ENCODE measurements at places on chromosomes 2 and 18.
A peak's percentile ranks its signal among the peaks of the same experiment; 100 is the strongest.

- DNase-seq: no peak
Measured at GRCh38 chr2:238040918-238041317, 19.9 kb upstream of the SCLY start.

DNA sequence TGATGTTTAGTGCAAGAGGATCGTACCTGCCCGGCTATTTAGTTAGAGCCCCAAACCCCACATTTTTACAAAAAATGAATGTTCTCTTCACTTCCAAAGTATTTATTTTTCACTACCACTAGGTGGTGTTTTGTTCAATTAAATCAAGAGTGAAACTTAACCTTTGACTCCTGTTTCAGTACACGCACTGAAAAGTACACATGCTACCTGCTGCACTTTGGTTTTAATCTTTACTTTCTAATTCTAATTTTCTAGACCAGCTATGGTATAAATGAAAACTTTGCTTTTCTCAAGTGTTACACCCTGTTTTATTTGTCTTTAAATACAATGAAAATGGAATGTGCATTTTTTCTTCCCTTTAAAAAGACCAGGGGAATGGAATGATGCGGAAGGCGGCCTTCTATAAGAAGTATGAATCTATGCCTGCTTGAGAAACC lies 31.4 kb upstream of the CHN1 start:
- DNase-seq: peak; percentile 62

DNA sequence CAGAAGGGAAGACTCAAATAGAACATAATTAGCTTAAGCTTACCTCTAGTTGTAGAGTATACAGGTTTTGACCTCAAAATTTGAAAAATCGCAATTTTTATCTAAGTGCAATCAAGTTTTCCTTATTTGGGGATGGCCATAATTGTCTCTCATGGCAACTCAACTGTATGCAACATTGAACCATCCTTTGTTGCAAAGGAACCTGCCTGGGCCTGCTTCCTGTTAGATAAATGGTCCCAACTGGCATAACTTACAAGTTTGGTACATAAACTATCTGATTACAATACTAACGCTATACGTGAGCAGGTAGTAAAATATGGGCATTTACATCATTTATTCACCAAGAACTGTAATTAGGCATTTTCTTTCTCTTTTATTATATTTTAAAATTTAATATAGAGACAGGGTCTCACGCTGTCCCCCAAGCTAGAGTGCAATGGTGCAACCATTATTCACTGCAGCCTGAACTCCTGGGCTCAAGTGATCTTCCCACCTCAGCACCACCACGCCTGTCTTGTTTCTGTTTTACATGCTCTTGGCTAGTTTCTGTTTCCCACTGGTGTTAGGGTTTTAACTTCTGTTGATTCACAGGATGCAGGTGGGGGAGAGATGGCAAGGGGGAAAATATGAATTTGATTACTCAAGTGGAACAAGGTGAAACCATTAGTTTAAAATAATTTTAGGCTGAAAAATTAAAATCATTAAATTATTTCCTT lies 55.3 kb upstream of the B3GNT2 start:
- DNase-seq: no peak

DNA sequence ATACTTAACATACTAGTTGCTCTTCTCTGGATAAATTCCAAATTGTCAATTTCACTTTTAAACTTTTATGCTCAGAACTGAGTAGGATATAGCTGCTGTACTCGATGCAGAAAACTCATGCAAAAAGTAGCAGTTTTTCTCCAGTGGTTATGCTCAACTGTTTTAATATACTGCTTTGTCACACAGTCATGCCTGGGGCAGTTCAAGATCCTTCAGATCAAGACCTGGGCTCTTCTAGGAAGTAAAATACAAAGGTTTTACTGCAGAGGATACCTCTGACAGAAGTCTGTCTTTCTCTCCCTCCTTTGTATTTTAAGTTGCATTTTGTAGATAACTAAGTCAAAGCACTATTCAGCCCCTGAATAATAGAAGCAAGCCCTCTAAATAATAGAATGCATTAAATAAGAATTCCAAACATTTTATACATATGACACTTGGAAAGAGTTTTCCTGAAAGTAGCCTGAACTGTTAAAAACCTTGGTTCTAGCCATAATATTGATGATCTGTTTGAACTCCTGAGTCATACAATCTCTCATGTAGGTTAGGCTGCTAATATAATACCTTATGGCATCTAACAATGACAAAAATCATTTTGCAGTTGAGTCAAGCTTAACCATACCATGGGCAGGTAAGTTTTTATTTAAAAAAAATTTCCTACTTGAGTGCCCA lies 183.3 kb upstream of the TRIB2 start:
- no peak for DNase-seq

GRCh38 chr18:4102901-4103300 lies 352.2 kb downstream of the DLGAP1 start:
- DNase-seq: no peak

DNA sequence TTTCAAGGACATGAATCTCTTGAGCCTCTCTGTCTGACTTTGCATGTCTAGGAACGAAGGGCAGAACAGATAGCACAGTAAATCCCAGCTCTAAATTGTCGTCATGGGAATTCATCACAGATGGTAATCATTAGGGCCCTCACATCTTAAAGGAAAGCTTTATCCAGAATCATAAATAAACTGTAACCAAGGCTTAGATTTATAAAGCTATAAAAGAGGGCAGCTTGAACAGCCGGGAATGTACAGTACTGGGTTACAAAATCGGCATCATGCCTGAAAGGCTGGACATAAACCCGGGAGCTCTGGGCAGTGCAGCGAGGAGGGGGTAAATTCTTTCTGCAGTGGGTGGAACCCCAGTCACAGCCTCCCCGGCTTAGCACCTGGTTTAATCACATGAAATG lies 144.4 kb downstream of the GFPT1 start:
- no peak for DNase-seq

DNA sequence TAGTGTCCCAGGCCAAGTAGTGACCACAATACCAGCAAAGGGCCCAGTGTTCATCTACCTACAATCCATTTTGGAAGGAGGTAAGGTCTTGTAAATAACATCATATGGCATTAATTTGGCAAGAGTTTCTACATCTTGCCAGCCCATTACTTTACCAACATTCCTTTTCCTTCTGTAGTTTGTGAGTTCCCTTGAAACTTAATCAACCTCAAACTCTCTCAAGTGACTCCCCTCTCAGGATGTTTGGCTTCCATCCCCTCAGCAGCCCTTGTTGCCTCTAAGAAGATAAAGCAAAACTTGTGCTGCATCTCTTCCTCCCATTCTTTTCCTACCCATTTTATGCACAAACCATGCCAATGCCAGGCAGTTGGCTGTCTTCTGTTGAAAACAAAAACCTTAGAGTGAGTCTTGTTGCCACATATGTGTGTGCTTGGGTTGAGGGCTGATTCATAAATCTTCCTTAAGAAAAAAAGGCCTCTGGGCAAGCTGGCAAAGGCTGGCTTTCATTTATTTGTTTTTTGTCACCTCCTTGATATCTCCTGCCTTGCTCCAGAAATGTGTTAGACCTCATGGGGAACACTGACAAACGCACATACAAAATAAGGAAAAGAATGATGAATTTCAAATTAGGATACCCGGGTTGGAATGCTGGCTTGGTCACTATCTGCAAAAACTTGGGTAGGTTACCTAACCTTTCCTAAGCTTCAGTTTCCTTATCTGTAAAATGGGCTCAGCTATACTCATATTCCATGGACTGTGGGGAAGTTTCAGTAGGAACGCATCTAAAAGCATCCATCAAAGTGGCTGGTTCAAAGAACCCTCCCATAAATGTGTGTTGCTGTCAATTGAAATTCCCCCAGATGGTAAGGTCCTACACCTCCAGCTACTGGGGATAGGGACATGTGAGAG lies 29.4 kb upstream of the ST3GAL5 start:
- no peak for DNase-seq

DNA sequence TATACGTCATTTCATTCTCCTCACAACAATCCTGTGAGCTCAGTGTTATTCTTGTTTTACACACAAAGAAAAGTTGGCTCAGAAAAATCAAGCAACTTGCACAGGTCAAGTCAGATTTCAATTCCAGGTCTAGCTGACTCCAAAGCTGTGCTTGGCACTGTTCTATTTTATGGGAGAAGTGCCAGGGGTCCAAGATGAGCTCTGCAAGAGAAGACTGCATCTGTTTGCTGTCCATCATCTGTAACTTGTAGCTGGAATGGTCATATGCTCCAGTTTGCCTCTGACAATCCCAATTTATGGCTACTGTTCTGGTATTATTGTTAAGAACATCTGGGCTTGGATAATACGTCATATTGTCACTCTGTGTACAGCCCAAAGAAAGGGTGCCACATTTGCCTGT lies 28.9 kb downstream of the KCNF1 start:
- DNase-seq: no peak

GRCh38 chr2:38174646-38175423 lies 98.9 kb upstream of the CYP1B1 start:
- DNase-seq: no peak

- no peak for DNase-seq
Measured at GRCh38 chr2:113202305-113203216, 28.8 kb downstream of the PSD4 start.

- DNase-seq: no peak
Measured at GRCh38 chr2:128390991-128391630, 72.4 kb upstream of the HS6ST1 start.

GRCh38 chr2:105868060-105868459 lies 123.3 kb downstream of the NCK2 start:
- no peak for DNase-seq

DNA sequence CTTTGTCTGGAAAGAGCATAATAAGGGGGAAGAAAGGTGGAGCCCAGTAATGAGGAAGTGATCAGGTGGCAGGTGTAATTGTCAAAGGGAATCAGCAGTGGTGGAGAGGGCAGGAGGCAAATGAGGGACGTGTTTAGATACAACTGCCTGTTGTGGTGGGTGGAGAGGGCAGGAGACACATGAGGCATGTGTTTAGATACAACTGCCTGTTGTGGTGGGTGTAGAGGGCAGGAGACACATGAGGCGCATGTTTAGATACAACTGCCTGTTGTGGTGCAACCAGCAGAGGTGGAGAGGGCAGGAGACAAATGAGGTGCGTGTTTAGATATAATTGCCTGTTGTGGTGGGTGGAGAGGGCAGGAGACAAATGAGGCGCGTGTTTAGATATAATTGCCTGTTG lies 173.1 kb downstream of the ANKRD30B start:
- no peak for DNase-seq

- DNase-seq: no peak
Measured at GRCh38 chr2:164142755-164143154, 406.9 kb upstream of the FIGN start.

DNA sequence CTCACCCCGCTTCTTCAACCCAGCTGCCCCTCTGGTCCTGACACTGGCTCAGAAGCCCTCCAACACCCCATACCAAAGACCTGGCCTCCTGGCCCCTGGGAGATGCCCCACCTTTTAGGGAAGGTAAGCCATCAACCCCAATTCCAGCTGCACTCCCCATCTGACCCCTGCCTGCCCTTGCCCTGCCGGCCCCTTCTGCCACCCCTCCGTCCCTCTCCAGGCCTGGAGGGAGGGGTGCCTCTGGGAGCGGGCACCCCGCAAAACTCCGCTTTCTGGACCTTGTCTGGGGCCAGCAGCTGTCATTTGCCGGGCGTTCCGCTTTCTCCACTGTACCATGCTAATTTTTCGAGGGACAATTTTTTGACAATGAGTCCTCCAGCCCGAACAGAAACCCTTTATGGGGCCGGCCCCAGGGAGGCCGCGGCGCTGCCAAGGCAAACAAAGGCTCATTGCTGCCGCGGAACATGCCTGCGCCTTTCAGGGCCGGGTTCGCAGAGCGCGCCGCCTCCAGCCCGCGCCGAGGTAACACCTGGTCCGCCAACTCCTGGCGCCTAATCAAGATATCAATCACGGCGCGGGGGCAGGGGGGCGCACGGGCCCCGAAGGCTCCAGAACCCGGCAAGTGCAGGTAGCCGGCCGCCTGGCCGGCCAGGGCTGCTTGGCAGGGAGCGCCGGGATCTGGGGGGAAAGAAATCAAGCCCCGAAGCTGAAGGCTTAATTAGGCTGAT lies 96.0 kb downstream of the INHBB start:
- no peak for DNase-seq

GRCh38 chr18:48486754-48487153 lies 52.1 kb upstream of the CTIF start:
- no peak for DNase-seq

- no peak for DNase-seq
Measured at GRCh38 chr2:103435010-103435409, 673.2 kb downstream of the TMEM182 start.

DNA sequence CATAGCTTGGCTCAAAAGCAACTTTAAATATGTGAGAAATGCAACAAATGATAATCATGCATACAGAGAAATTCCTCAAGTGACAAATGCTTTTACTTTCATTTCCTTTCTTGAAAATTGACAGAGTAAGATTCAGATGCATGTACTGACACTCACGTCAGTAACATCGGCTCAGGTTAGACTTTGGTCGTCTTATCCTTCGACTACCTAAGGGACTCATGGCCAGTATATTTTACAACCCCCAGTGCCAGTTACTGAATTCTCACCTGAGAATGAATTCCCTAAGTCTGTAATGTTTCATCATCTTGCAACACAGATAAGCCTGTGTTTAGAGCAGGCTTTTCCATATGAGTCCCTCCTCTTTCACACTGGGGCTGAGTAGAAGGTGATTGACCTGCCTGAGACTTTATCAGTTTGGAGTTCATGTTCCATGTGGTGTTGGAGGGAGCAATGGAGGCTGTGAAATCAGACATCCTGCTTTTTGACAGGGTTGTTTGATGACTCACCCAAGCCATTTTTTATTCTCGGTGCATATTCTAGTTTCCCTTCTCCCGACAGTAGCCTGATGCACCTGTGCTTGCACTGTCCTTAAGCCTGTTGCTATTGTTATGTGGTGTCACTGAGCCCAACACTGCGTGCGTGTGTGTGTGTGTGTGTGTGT lies 30.5 kb upstream of the ATP8B1 start:
- no peak for DNase-seq

GRCh38 chr18:48064978-48065600 lies 134.6 kb upstream of the SMAD2 start:
- no peak for DNase-seq

DNA sequence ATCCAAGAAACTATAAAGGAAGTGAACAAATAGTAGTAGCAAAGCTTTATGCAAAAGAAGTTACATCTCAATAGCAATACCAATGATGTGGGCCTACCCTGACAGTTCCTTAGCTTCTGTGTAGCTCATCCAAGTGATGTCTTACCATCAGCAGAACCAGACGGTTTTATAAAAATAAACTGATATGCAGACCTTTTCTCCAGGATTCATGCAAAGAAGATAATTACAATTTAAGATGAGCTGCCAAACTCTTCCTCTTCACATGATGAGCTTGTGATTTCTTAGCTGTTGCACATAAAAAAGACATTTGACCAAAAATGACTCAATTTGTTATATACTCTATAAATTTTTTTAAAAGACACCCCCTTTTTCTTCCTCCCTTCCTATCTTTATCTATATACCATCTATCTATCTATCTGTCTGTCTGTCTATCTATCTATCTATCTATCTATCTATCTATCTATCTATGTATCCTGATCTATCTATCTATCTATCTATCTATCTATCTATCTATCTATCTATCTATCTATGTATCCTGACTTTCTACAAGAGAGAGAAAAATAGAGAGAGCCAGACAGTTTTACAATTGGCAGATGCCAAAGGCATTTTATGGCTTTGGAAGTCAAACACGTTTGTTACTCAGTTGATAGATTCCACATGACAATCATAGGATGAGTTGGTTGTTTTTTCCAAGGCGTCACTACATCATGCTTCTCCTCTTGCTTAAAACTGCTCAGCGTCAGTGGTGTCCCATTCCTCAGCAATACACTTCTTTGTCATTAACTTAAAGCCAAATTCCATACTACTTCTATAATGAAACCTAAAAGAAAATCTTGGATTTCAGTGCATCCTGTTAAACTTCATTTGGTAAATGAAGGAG lies 65.9 kb upstream of the ACTR3 start:
- DNase-seq: no peak

- DNase-seq: no peak
Measured at GRCh38 chr2:98350411-98350810, 4.2 kb downstream of the CNGA3 start.
